ENCODE measurements at places on chromosomes 4 and X. TPM values are rescaled to one million over a fixed set of nuclear protein-coding genes. Genes with fewer than 3 reads are reported as not detected.

Gene CYTL1
- 0.42 TPM for total RNA-seq

Gene UGT2B11
- not detected for total RNA-seq

Gene C1QTNF7
- total RNA-seq: 3.1 TPM

Gene USP51
- 1.5 TPM for total RNA-seq

Gene UBE2D3
- total RNA-seq: 279 TPM

Gene LGI2
- 2.0 TPM for total RNA-seq

Gene USP11
- 31.4 TPM for total RNA-seq

Gene AKAP4
- not detected for total RNA-seq

Gene UGT2B15
- not detected for total RNA-seq

Gene GLUD2
- 1.3 TPM for total RNA-seq

Gene SSX3
- total RNA-seq: not detected

Gene OCIAD2
- total RNA-seq: 18.3 TPM

Gene RTL5
- 2.5 TPM for total RNA-seq

Gene ZMAT1
- total RNA-seq: 4.5 TPM

Gene HTT
- total RNA-seq: 25.9 TPM

- DNase-seq: no peak
Measured at GRCh38 chrX:14758029-14758491, 114.8 kb downstream of the FANCB start.

GRCh38 chrX:40176351-40177116, 78.8 kb upstream of the BCOR start:
- peak; percentile 85 for DNase-seq

DNA sequence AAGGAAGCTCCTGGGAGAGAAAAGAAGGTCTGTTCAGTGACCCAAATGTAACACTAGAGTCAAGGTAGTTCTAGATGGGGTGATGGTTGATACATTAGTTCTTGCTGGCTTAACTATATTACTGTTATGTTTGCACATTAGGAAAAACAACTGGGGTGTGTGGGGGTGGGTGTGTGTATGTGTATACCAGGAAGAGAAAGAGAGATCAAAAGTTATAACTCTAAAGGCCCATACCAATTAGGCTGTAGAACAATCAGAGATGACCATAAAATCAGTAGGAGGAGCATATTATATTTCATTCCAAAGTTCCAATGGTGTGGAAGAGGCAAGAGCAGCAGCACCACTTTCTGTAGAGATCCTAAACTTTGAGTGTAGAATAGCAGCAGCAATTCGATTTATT, 134.7 kb upstream of the FMR1 start:
- no peak for DNase-seq

DNA sequence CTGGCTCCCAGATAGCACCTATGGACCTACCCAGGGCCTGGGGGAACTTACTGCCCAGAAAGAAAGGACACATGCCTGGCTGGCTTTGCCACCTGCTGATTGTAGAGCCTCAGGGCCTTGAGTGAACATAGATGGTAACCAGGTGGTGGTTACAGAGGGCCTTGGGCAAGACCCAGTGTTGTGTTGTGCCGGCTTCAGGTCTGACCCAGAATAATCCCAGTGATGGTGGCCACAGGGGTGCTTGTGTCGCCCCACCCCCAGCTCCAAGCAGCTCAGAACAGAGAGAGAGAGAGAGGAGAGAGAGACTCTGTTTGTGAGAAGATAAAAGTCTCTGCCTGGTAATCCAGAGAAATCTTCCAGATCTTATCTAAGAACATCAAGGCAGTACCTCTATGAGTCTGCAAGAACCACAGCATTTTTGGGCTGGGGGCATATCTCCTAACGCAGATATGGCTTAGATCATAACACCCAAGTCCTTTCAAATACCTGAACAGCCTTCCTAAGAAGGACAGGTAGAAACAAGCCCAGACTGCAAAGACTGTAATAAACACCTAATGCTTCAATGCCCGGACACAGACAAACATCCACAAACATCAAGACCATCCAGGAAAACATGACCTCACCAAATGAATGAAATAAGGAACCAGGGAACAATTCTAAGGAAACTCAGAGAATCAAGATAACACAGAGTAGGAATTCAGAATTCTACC, 16.3 kb upstream of the RP2 start:
- DNase-seq: no peak

DNA sequence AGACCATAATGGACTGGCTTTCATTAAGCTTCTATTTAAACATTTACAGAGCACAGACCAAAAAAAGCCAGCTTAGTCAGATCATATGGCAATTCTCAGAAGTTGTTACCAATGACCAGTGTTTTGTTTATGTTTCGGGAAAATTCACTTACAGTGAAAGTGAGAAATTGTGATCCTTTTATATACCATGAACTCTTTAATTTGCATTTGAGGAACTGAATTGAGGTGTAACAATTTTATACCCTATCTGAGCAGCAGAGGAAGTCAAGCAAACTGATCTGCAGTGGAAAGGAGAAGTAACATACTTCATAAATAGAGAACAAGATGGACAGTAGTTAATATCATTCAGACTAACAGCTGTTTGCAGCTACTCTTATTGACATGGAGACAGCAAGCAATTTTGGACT, 97.1 kb downstream of the TMA16 start:
- DNase-seq: no peak

DNA sequence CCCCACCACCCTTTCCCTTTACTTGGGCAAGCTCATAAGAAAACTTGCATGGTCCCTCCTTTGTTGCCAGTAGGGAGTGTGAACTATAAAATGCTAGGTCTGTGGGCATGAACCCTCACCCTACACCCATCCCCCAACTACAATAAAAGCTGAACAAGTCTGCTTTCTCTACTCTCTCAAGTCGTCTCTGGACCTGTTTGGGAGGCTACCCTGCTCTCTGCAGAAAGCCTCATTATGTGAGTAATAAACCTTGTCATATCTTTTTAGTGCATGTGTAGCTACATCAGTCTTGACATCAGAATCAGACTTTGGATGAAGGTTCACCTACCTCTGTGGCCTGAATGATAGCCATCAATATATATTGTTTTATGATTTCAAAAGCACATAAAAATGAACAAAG, 155.4 kb upstream of the FAM241A start:
- DNase-seq: no peak

- no peak for DNase-seq
Measured at GRCh38 chr4:123673971-123674370, 277.4 kb downstream of the SPRY1 start.

DNA sequence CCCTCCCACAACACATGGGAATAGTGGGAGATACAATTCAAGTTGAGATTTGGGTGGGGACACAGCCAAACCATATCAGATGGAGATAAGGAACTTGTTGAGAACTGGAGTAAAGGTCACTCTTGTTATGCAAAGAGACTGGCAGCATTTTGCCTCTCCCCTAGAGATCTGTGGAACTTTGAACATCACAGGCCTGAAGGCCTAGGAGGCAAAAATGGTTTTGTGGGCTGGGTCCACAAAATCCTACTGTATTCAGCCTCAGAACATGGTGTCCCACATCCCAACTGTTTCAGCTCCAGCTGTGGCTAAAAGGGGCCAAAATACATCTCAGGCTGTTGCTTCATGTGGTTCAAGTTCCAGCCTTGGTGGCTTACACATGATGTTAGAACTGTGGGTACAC, 1247.8 kb upstream of the IGFBP7 start:
- no peak for DNase-seq

- no peak for DNase-seq
Measured at GRCh38 chrX:51862920-51863319, 30.5 kb upstream of the MAGED1 start.

DNA sequence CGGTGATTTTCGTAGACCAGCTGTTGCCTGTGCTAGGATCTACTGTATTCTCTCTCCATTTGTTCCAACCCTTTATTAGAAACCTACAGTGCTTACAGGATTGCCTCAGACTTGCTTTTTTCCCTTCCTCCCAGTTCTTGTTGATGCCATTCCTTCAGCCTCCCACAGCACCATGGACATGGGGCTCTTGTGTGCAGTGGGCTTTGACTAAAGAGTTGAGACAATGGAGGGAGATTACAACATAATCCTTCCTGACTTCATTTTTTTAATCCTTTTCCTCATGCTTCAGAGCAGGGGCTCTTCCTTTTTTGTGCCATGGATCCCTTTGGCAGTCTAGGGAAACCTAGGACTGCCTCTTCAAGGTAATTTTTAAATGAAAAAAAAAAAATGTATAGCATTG, 92.1 kb downstream of the BMPR1B start:
- DNase-seq: no peak

DNA sequence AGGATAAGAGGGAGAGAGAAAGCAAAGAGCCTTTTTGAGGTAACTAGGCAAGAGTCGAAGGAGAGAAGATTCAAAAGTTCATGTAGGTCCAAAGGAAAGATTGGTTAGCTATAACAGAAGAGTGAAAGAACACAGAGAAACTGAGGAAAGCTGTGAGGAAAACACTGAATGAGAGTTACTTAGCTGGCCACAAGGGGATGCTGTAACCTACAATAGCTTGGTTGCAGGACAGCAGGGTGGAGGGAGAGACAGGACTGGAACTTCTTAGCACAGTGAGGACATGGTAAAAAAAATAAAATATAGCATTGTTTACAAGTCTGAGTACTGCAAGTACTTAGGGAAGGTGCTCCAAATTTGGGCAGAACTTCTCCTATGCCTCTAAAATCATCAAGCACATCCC, 48.3 kb downstream of the RAI2 start:
- no peak for DNase-seq

GRCh38 chrX:38106991-38107655, 100.8 kb downstream of the SYTL5 start:
- no peak for DNase-seq

- DNase-seq: no peak
Measured at GRCh38 chr4:6695660-6696610, 2.3 kb downstream of the S100P start.

GRCh38 chr4:85829276-85830051, 354.5 kb downstream of the ARHGAP24 start:
- no peak for DNase-seq

- no peak for DNase-seq
Measured at GRCh38 chrX:124634363-124634762, 288.0 kb downstream of the SH2D1A start.

DNA sequence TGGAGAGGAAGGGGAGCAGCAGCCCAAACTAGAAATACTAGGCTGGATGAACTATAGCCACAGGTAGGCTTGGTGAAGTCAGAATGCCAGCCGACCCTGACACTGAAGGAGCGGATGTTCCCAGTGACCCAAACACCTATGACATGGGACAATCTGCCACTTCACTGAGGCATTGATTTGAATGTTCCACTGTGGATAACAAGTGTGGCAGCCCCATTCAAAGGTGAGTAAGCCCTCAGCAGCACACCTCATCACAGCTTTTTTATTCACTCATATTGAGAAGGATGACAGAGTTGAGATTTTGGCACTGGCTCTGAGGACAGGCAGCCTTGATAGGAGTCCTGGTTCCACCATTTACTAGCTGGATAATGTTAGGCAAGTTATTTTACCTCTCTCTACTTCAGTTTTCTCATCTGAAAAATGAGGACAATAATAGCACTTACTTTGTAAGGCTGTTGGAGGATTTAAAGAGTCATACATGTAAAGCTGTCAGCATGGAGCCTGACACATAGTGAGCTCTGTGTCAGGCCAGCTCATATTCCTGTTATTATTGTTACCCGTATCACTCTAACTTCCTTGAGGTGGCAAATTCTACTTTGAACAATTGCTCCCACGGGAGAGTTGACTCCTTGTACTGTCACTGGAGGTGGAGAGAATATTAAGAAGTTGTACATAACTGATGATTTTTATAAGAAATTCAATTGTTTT, 114.6 kb downstream of the RASL11B start:
- DNase-seq: no peak

DNA sequence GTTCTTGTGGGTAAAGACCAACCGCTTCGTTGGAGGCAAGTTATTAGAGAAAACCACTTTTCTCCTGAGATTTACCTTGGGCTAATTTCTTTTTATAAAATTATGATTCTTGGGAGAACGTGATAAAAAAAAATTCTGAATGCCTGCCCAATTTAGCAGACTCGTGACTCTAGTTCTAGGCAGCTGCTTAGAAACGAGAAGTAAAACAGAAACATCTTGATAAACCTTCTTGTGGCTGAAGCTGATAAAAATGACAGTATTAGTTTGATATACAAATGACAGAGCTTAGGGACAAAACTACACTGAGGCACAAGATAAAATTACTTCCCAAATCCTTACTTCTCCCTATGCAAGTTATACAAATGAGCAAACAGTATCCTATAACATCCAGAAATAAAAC, 458.9 kb upstream of the TEX13C start:
- DNase-seq: no peak

- no peak for DNase-seq
Measured at GRCh38 chrX:1231850-1232465, 19.5 kb upstream of the CRLF2 start.

DNA sequence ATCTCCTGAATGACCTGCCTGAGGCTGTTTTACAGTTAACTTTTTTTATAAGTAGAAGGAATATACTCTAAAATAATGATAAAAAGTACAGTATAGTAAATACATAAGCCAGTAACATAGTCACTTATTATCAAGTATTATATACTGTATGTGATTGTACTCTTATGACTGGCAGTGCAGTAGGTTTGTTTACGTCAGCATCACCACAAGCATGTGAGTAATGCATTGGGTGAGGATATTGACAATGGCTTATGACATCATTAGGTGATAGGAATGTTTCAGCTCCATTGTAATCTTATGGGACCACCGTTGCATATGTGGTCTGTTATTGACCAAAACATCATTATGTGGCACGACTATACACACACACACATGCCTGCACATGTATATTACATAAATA, 20.5 kb downstream of the NUDT9 start:
- DNase-seq: no peak

DNA sequence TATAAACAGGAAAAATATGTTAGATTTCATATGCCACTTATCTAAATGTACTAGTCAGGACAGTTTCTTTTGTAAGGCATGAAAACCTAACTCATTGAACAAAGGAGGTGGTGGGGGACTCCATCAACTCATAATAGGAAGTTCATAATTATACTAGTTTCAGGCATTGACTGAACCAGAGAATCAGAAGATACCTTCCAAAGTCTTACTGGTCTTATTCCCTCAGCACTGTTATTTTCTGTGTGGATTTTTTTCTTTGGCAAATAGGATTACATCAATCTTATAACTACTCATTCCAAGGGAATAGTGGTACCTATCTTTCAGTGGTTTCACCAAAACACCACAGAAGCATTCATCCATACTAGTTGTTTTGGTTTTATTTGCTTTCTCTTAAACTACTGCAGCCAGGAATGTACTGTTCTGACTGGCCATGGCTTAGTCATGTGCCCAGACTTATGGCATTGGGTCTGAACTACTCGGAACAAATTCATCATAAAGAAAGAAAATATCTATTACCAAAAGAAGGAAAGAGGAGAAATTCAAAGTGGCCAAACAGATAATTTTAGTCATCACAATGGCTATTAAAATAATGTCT, 273.9 kb downstream of the ARAP2 start:
- DNase-seq: no peak

- no peak for DNase-seq
Measured at GRCh38 chr4:48297256-48297846, 27.7 kb upstream of the TEC start.

DNA sequence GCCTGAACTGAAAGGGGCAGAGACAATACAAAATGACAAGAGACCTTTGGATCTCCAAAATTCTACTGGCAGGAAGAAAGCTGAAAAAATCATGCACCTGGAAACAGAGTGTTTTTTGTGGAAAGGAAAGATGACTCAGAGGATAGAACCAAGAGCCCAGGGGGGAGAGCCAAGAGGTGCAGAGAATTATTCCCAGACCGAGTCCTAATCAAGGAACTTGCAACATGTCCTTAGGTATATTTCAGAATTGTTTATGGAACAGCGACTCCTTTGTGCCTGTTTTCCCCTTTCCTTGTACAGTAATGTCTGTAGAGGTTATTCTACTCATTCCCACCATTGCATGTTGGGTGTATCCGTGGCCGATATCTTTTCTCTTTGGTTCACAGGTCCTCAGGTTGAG, 71.7 kb downstream of the YIPF6 start:
- no peak for DNase-seq

GRCh38 chr4:72112514-72113156, 80.8 kb downstream of the NPFFR2 start:
- DNase-seq: no peak
